Bronchus fibroblast of lung (primary cell): ENCODE measurements at places on chromosomes 7 and 10. TPM values are rescaled to one million over a fixed set of nuclear protein-coding genes. Genes with fewer than 3 reads are reported as not detected.

The CDK6 gene
- total RNA-seq = 16.8 and 18.7 TPM in 2 replicates

The ATOH7 gene
- 0.30 TPM in 1 of 2 replicates, not detected in the other for total RNA-seq

The AKR1D1 gene
- total RNA-seq = not detected in 2 replicates

The DYNC1I1 gene
- under 0.01 and 0.34 TPM in 2 replicates for total RNA-seq

The CDHR1 gene
- total RNA-seq = under 0.01 TPM in 2 replicates

The CCDC146 gene
- 0.15 and 1.0 TPM in 2 replicates for total RNA-seq

The PRF1 gene
- not detected in 2 replicates for total RNA-seq
